ENCODE measurements at places on chromosomes 1 and 21. TPM values are rescaled to one million over a fixed set of nuclear protein-coding genes. Genes with fewer than 3 reads are reported as not detected.

DNA sequence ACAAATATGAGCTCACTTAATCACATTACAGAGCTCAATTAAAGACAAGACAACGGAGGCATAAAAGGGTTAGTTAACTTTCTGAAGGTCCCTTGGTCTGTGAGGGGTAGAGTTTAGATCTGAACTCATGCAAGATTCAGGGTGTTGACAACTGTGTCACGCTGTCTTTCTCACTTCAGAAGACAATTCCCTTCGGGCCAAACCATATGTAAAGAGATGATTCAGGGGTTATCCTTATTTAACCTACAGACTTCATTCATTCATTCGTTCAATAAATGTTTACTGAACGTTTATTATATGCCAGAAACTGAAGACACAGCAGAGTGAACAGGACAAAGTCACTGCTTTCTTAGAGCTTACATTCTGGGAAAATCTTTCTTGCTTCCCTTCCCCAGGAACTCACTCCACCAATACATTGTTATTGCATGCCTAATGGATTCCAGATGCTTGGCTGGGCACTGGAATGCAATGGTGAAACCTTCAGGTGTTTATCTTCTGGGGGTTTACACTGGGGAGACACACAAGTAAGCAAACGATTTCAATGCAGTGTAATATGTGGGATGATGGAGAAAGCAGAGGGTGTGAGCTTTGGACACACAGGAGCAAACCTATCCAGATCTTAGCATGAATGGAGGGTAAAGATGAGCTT lies 6.4 kb downstream of the XCL1 start:
- no peak for DNase-seq

MAP1LC3C gene
- not detected for total RNA-seq

GRCh38 chr1:226965581-226966440 lies 25.7 kb downstream of the COQ8A start:
- DNase-seq: no peak

- DNase-seq: no peak
Measured at GRCh38 chr1:106879538-106879937, 176.9 kb upstream of the PRMT6 start.

- no peak for DNase-seq
Measured at GRCh38 chr1:46582972-46583371, 21.1 kb downstream of the MKNK1 start.

ALG14 gene
- 4.4 TPM for total RNA-seq

GRCh38 chr21:25583370-25584130 lies 23.7 kb downstream of the MRPL39 start:
- DNase-seq: no peak

DNA sequence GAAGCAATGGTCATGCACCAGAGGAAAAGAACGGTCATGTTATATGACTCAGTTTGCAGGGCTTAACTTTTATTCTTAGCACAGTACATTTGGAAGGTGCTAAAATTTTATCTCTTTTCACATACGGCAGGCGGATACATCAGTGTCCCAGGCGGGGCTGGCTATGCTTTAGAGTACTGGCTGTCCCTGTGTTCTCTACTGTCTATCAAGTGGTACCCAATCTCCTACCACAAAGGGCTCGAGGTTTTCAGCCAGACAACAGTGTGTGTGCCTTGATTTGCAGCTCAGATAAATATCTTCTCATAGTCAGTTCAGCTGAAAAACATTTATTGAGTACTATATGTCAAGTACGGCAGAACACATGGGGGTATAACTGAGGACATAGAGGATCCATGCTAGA lies 65.3 kb downstream of the URB2 start:
- peak; percentile 30 for DNase-seq

DNA sequence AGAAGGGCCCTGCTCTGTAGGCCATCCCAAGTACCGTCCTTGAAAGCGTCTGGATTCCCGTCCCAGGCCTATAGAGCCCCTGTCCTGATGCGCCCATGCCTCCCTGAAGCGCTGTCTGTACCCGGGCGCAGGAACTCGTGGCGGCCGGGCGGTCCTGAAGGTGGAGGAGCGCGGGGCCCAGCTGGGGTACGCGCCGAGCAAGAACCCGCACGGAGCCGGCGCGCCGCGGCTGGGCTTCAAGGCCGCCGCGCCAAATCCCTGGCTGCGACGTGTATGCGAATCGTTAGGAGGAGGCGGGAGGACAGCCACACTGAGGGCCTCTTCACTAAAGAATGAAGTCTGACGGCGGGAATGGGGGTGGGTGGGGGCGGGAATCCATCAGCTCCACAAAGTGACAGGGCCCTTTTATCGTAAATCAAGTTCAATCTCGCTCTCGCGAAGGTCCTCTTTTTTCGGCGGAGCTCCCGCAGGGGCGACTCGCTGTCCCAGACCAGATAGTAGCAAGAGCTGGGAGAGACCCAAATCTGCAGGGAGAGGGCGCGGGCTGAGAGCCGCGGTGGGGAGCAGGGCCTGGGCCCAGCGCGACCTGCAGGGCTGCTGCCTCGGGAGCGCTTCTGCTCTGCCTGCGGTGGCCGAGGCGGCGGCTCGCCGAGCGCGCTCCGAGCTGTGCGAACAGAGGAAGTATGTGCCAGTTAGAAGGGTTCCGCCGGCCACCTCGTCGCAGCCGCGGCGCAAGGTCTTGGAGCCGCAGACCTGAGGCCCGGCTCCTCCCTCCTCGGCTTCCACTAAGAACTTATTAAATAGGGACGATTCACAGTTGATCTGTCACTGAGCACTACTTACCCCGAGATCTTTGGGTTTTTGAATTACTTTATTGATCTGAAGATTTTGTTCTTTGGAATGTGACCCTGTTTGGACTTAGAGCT lies 10.4 kb downstream of the BARHL2 start:
- no peak for DNase-seq

DNA sequence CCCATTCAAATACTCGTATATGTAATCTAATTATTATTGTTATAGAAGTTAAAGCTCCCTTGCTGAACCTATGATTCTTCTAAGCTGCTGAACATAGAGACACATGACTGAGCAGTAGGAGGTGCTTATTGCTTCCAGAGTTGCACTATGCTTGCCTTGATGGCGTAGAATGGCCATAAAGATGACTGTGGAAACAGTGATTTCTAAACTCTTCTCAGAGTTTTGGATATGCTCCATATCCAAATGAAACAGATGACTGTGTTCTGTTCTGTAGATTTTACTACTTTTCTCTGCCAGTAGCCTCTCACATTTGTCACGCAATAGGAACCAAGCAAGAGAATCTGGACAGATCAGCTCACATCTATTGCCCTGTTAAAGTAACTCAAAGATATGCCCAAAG lies 88.1 kb upstream of the CACYBP start:
- no peak for DNase-seq

DNA sequence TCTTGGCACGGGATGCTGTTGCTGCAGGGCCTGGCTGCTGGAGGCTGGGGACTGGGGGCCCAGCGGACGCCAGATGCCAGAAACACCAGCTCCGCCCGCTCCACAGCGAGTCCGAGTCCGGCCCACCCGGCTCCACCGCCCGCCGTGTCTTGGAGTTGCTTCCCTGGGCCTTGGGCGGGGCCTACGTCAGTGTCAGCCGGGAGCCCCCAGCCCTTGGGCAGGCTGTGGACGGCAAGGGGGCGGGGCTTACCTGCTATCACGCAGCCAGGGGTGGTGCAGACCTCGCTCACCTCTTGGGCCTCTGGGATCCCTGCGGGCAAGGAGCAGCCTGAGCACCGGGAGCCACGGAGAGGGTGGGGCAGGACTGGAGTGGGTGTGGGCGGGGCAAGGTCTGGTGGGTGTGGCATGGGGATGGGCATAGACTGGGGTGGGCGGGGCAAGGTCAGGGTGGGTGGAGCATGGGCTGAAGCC lies 21.8 kb downstream of the MMEL1 start:
- DNase-seq: no peak

- no peak for DNase-seq
Measured at GRCh38 chr1:30908696-30909364, at the start of gene SDC3. Gene SDC3, minus strand, starts transcription at chr1:30908758. Its CDS starts 172 bp downstream, at chr1:30908586.

DNA sequence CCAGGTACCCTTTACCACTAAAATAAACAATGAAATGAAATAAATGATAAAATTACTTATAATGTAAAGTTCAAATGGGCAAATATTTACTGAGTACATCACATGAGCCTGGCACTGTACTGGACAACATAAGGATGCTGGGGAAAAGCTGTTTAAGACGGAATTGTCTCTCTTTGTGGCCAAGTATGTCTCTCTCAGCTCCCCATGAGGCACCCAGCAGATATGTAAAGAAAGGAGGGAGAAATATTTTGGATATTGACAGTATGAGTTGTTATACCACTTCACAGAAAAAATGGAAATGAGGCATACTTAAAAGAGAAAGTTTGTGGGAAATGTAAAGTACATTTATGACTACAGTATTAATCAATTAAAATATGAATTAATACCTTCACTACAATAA lies 1.0 kb upstream of the TNFSF4 start:
- DNase-seq: no peak

DNA sequence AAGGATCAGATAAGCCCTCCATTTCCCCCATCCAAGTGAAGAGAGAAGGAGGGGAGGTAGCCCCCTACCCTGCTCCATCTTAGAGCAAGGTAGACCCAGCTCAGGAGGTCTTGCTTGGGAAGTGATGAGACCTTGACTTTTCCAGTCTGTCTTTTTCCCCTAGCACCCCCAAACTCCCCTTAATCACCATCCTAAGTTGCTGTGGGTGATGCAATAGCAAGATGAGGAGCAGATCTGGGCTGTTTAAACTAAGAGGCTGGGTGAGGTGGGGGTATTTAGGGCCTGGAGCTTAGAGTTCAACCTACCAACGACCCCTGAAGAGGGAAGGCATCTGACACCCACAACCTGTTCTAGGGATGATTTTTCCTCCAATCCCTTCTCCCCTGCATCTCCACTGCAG lies 1.7 kb downstream of the ATP1A2 start:
- DNase-seq: no peak

GRCh38 chr1:219422811-219423598 lies 189.9 kb downstream of the ZC3H11B start:
- no peak for DNase-seq

DNA sequence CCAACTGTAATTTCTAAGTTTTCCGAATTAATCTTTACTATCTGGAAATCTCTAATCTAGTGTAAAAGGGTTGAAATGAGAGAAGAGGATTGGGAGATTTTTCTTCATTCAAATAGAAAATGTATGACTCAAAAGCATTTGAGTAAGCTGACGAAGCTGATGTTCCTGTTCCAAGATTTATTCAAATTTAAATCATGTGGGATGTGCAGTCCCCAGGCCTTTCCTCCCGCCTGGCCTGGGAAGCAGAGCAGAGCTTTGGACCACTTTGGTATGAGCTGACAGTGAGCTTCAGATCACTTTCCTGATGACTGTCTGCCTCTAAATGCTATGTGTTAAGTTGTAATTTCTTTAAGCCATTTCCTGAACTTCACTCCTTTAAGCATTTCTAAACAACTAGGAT lies 192.0 kb downstream of the DHRS3 start:
- no peak for DNase-seq

- DNase-seq: no peak
Measured at GRCh38 chr1:225678545-225678944, 25.6 kb upstream of the ENAH start.

DNA sequence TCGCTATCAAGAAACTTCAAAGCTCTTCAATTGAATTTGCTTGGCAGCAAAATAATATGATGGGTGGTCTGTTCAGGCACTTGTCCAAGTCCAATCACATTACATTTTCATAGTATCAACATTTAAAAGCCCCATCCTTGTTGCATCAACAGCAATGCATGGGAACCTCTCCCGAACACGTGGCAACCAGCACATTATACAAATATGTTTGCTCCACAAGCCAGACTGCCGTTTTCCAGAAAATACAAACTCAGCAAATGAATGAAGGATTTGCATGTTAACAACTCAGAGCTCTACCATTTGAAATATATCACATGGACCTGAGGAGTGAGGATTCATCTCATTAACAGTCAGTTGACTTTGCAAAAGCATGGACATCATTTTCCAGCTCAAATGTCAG lies 20.0 kb upstream of the LYPLAL1 start:
- DNase-seq: no peak

KRTAP21-2 gene
- total RNA-seq: not detected

- DNase-seq: no peak
Measured at GRCh38 chr1:201598396-201598795, 59.5 kb downstream of the NAV1 start.

LGR6 gene
- 0.53 TPM for total RNA-seq

- peak; percentile 72 for DNase-seq
Measured at GRCh38 chr21:39385299-39386145, 36.6 kb upstream of the HMGN1 start.

DNA sequence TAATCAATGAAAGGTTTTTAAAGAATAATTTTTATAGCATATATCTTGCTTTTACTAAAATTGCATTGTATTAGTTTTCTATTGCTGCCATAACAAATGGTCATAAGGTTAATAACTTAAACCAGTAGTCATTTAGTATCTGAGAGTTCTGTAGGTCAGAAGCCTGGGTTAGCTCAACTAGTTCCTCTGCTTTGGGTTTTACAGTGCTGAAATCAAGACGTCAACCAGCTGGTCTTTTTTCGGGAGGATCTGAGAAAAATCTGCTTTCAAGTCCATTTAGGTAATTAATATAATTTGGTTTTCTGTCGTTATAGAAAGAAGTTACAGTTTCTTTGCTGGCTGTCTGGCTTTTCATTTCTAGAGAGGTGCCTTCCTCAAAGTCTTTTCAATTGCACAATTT lies 577.7 kb downstream of the MRPL39 start:
- DNase-seq: no peak

DNA sequence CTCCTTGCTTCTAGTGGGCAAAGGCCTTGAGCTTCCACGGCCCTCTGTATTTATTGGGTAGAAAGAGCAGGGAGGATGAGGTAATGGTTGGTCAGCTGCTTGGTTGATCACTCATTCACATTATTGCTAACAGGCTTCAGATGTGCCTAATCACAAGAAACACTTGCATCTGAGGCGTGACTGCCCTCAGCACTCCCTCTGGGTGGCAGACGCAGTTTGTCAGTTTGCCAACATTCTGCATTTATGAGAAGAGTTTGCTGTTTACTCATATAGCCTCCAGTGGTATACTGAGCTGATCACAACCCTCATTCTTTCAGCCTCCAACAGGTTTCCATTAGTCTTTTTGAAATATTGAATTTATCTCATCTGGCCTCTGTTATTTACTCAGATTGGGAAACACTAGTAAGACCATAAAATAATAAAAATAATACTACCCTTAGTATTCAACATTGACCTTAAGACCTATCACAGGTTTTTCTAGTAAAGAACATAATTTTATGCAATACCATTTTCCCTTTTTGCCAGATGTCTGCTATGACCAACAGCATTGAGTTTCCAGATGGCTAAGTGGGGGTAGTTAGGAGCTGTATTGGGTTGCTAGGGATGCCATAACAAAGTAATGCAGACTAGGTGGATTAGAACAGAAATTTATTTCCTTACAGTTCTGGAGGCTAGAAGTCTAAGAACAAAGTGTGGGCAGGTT lies 53.3 kb downstream of the PTGFR start:
- no peak for DNase-seq

DNA sequence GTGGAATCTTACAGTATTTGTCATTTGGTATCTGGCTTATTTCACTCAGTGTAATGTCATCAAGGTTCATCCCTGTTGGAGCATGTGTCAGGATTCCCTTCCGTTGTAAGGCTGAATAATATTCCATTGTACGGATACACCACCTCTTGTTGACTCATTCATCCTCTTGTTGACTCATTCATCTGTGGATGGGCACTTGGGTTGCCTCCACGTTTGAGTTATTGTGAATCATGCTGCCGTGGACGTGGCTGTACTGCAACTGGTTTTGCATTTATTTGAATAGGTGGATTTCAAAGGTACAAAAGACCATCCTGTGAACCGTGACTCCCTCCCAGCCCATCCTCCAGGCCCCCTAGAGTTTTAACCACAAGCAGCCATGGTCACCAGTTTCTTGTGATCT lies 11.9 kb upstream of the TCP10L start:
- no peak for DNase-seq

GRCh38 chr1:56617141-56617540 lies 28.0 kb upstream of the PRKAA2 start:
- no peak for DNase-seq

- peak; percentile 49 for DNase-seq
Measured at GRCh38 chr1:53327182-53327913, 522 bp downstream of the LRP8 start.

Data from CD8-positive, alpha-beta memory T cell (primary cell).